ENCODE measurements at places on chromosomes 11 and 22. TPM values are rescaled to one million over a fixed set of nuclear protein-coding genes. Genes with fewer than 3 reads are reported as not detected.

FHIP1B gene
- 22.6 TPM for total RNA-seq

GRCh38 chr22:46379066-46379930 is 43.8 kb downstream of the TRMU start:
- no peaks in the 10 kb centered on the region for H3K4me1 ChIP-seq
- no peak overlapping the region for H3K4me3 ChIP-seq
- H3K27me3 ChIP-seq: no peaks in the 10 kb centered on the region
- no peak overlapping the region for H3K27ac ChIP-seq
- H3K36me3 ChIP-seq: no peaks in the 10 kb centered on the region

DNA sequence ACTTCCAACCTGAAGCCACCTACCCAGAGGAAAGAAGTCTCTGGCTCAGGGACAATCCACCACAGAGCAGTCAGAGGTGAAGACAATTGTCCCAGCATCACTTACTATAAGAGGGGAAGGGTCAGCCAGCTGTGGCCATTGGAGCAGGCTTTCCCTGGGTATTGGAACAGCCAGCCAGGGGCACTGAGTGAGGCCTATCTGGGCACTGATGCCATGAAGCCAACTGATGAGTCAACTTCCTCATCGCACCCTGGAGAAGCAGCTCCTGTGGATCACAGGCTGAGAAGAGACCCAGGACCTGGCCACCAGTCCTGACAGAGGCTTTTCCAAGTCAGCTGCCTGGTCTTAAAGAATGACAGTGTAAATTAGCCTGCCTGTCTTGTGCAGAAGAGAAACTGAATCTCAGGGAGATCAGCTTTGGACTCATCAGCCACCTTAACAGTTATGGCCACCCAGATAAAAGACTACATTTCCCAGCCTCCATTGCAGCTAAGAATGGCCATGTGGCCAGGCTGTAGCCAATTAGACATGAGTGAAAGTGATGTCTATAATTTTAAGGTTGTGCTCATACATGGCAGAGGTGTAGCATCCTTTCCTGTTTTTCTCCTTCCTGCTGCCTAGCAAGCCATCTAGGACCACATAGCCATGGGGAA is 19.0 kb downstream of the CHST1 start:
- H3K27ac ChIP-seq: no peak overlapping the region
- H3K27me3 ChIP-seq: peaks cover 66% of the 10 kb centered on the region
- no peak overlapping the region for H3K4me3 ChIP-seq
- DNase-seq: no peak

DNA sequence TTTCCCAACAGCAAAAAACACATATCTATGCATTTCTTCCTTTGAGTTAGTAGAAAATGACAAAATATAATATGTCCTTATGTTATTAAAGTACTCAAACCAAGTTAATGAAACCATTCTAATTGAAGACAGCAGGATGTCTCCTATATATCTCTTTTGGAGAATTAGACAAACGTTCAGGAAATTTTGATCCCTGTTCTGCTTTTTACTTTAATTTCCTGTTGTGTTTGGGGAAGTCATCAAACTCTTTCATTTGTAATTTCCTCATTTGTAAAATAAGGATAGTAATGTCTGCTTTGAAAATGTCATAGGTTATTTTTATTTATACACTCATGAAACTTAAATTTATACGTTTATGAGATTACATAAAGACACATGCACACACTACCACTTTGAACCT is 281.8 kb upstream of the ANO5 start:
- H3K36me3 ChIP-seq: no peaks in the 10 kb centered on the region
- no peak overlapping the region for H3K27ac ChIP-seq
- no peak overlapping the region for H3K4me3 ChIP-seq
- no peaks in the 10 kb centered on the region for H3K27me3 ChIP-seq

DNA sequence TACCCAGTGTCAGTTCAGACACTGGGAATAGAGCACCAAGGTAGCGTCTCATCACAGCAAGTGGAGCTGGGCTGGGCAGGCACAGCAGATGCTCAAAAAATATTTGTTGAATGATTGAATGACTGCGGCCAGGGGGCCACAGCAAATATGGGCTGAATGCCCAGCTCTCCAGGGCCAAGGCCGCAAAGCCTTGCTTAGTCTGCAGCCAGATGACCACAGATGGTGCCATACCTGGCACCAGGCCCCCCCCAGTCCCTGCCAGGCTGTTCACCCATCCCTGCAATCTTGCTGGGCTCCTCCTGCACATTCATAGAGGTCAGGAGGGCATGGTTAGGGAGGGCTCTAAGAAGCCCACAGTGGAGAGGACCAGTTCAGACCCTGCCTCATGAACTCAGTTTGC is 32.9 kb downstream of the ZC3H7B start:
- peaks cover 100% of the 10 kb centered on the region for H3K36me3 ChIP-seq
- H3K4me3 ChIP-seq: no peak overlapping the region
- H3K4me1 ChIP-seq: no peaks in the 10 kb centered on the region
- H3K27ac ChIP-seq: no peak overlapping the region
- no peaks in the 10 kb centered on the region for H3K27me3 ChIP-seq

- peak within 1 kb of the TSS; percentile 85 for H3K27ac ChIP-seq
- H3K27me3 ChIP-seq: no peaks in the 10 kb centered on the region
- H3K36me3 ChIP-seq: peaks cover 15% of the 10 kb centered on the region
- DNase-seq: peak; percentile 93
Observed at GRCh38 chr11:235997-236773, at the start of gene SIRT3. SIRT3 (minus strand) TSS chr11:236342; CDS start chr11:236328, 14 bp downstream.

DNA sequence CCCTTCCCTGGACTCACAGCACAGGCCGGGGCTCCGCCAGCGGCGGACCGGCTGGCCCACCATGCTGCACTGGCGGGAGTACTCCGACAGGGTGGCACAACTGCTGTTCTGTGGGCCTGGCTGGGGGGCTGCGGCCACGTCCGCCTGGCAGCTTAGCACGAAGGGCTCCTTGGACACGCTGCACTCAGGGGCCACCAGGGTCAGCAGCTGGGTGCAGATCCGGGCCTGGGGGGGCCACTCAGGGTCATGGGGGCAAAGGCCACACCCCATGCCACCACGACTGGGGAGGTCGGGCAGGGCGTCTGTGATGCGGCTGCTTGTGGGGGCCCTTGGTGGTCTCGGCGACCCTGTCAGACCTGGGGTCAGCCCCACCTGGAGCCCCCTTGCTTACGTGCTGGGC is 6.0 kb downstream of the MUC6 start:
- DNase-seq: no peak
- no peaks in the 10 kb centered on the region for H3K36me3 ChIP-seq
- H3K4me3 ChIP-seq: no peak overlapping the region
- no peak overlapping the region for H3K27ac ChIP-seq
- peaks cover 15% of the 10 kb centered on the region for H3K27me3 ChIP-seq

DNA sequence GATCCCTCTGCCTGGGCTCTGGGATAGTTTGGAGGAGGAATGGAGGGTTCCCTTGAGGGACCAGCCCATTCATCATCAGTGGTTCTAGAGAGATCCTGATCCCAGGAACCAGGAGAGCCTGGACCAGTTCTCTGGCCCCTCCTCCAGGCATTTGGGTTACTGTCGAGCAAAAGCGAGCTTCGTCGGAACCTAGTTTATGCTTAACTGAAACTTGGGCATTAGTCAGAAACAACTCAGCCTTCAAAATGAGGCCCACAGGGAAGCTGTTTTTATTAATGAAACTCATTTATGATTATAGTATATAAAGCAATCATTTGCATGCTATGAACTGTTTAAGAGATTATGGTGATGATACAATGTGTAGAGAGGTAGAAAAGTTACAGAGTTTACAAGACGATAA is 61.4 kb downstream of the LIF start:
- no peaks in the 10 kb centered on the region for H3K27me3 ChIP-seq
- peak; percentile 84 for DNase-seq
- H3K36me3 ChIP-seq: no peaks in the 10 kb centered on the region
- no peak overlapping the region for H3K4me3 ChIP-seq

Data from esophagus muscularis mucosa (tissue), 4 donors.